ENCODE measurements at places on chromosomes 11 and 22.

GRCh38 chr11:3627291-3627690 lies 14.5 kb downstream of the ART5 start:
- DNase-seq: no peak

DNA sequence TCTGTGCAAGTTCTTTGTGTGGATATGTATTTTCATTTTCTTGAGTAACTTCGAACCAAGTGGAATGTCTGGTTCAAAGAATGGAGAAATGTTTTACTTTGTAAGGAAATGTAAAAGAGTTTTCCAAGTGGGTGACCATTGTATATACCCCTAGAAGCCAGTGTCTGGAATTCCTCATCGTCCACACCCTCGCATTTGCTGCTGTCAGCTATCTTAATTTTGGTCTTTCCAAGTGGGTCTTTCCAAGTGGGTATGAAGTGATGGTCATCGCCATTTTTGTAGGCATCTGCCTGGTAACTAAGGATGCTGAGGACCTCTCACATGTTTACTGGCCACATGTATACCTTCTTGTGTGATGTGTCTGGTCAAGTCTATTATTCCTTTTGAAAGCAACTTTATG lies 547.5 kb downstream of the TBC1D22A start:
- no peak for DNase-seq

- no peak for DNase-seq
Observed at GRCh38 chr11:110454609-110455008, 24.9 kb downstream of the FDX1 start.

- DNase-seq: no peak
Observed at GRCh38 chr11:41189701-41190436, 269.6 kb downstream of the LRRC4C start.

GRCh38 chr11:134145715-134146114 lies 76.8 kb downstream of the JAM3 start:
- DNase-seq: no peak
